Stimulated activated CD8-positive, alpha-beta memory T cell treated with anti-CD3 and anti-CD28 coated beads, Interleukin-2, amount 100 ng/mL, for 48 hours (primary cell): ENCODE measurements at places on chromosomes 16 and 17.

DNA sequence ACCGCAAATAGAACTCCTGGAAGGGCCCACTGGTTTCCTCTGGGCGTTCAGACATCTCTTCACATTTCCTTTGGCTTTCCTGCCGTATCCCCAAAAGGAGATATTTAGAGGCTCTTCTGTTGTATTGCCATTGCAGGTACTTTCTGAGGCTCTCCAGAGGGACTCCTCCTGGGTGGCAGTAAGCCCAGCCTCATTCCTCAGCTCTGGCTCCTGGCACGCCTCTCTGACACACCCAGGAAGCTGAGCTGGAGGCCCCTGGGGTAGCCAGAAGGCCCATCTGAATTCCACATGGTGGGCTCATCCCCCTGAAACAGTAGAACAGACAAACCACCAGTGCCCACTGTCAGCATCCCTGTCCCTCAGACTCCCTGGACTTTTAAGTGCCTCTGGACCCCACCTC, 206.7 kb downstream of the PARN start:
- DNase-seq = no peak

DNA sequence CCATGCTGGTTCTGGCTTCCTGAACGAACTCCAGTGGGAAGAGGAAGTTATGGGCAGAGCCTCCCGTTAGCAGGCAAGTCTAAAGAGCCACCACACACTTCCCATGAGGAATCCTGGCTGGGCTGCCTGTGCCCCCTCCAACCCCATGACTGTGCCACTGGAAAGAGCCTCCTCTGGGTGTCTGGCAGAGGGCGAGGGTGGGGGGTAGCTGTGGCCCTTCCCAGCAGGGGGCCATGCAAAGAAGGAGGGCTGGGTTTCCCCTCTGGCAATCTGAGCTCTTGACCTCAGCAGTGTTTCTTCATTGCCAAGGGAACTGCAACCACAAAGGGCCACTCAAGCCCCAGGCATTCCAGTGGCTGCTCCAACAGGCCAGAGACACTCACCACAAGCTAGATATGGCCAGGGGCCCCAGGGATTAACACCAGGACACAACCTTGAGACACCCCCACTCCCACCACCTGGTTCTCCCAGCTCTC, 1.7 kb upstream of the RRAD start:
- DNase-seq = no peak

GRCh38 chr17:50289991-50290702, 15.9 kb downstream of the TMEM92 start:
- DNase-seq = no peak

- no peak for DNase-seq
These were observed 20.1 kb downstream of the NDEL1 start for GRCh38 chr17:8455665-8456209.

GRCh38 chr16:11051879-11052808, 107.8 kb downstream of the CLEC16A start:
- DNase-seq = peak; percentile 69

DNA sequence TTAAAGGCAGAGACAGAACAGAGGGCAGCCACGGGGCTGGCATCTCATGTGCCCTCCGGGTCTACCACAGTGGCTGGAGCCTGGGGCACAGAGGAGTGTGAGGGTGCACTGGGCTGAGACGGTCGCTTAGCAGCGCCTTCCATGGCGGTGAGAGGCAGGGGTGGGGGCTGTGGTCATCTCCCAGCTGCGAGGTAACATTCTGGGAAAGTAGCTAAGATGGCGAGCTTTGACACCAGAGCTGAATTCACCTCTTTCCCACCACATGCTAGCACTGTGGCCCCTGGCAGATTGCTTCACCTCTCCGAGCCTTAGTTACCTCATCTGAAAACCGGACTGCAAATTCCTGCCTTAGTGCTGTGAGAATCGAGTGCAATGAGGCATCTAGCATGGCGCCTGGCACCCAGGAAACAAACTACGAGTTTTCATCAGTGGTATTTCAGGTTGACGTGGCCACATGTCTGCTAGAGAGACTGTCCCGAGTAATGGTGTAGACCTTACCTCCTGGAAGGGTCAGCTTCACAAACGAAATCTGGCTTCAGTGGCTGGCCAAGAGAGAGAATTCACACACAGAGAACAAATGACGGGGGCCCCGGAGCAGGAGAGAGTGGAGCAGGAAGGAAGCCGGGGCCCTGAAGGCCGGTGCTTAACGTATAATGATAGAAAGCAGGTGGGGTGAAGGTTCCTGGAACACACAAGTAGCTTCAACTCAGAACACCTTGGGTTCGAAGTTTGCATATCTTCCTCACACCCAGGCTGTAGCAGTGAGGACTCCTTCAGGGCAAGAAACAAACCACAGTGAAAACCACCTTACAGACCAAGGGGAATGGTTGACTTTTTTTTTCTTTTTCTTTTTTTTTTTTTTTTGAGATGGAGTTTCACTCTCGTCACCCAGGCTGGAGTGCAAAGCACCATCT, 63.9 kb upstream of the RPH3AL start:
- DNase-seq = no peak

DNA sequence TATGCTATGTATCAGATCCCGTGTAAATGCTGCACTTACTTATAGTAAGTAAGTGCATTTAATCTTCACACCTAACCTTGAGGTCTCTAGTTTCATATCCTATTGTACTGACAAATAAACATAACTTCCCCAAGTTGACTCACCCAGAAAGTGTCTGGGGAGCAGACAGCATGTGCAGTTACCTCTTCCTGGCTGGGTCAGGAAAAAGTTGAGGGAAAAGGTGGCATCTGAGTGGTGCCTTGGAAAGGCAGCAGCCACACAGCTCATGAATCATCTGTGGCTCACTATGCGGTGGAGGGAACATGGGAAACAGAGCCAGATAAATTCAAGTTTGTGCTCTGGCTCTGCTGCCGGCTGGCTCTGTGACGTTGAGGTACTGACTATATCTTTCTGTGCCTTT, 382.0 kb upstream of the DYNLRB2 start:
- DNase-seq = no peak

- peak; percentile 20 for DNase-seq
These were observed 31.3 kb downstream of the SPOP start for GRCh38 chr17:49646391-49647255.

- DNase-seq = no peak
These were observed 6.4 kb upstream of the PRR35 start for GRCh38 chr16:553601-554296.

GRCh38 chr16:14501331-14502255, 128.5 kb downstream of the PARN start:
- DNase-seq = no peak

GRCh38 chr17:15036238-15036637, 228.9 kb downstream of the PMP22 start:
- DNase-seq = no peak

DNA sequence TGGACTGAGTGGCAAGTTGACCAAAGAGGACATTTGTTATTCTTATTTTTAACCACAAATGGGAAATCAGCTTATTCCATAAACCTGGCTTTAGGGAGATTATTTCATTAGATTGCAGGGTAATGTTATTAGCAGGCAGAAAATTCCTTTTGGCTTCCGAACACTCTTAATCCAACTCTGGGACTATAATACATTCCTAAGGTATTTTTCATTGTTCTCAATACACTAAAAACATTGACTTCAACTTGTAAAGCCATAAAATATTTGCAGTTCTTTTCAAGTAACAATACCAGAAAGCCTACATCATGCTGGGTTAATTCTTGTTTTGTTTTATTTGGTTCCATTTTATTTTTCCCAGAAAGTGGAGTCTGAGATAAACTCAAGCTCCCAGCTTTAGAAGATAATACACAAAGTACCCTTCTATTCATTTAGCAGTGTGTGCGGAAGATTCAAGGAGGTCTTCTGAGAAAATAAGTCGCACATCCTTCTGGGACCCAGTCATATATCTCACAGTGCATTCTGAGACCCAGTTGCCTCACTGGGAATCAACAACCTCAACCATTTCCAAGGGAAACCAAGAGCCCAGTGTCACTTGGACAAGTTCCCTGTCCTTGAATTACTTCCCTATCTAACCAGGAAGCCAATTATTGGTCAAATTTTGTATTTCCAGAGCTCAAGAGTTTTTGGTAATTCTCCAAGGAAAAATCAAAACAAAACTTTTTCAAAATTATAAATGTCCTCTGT, 389.6 kb upstream of the DYNLRB2 start:
- no peak for DNase-seq

- DNase-seq = no peak
These were observed 354.1 kb downstream of the SOX9 start for GRCh38 chr17:72474719-72475477.

DNA sequence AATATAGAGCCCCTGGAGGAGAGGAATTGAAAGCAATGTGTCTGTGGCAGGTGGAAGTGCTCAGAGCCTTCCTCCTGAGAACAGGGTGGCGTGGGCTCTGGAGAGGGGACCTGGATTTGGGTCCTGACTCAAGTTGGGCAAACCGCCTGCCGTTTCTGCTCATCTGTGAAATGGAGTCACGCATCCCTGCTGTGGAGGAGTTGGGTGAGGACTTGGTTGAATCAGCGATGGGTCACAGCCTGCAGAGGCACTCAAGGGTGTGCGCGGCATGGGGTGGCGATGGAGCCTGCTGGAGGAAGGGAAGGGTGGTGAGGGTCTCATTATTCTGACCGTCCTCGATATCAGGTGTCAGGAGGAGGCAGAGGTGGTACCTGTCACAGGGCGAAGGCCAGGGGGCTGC, 3.1 kb downstream of the ADAD2 start:
- no peak for DNase-seq

- DNase-seq = no peak
These were observed 147.4 kb downstream of the SEC14L1 start for GRCh38 chr17:77288115-77288619.

GRCh38 chr17:28929787-28930186, 21.5 kb downstream of the PHF12 start:
- DNase-seq = no peak

GRCh38 chr16:17396762-17397498, 73.8 kb downstream of the XYLT1 start:
- DNase-seq = no peak

DNA sequence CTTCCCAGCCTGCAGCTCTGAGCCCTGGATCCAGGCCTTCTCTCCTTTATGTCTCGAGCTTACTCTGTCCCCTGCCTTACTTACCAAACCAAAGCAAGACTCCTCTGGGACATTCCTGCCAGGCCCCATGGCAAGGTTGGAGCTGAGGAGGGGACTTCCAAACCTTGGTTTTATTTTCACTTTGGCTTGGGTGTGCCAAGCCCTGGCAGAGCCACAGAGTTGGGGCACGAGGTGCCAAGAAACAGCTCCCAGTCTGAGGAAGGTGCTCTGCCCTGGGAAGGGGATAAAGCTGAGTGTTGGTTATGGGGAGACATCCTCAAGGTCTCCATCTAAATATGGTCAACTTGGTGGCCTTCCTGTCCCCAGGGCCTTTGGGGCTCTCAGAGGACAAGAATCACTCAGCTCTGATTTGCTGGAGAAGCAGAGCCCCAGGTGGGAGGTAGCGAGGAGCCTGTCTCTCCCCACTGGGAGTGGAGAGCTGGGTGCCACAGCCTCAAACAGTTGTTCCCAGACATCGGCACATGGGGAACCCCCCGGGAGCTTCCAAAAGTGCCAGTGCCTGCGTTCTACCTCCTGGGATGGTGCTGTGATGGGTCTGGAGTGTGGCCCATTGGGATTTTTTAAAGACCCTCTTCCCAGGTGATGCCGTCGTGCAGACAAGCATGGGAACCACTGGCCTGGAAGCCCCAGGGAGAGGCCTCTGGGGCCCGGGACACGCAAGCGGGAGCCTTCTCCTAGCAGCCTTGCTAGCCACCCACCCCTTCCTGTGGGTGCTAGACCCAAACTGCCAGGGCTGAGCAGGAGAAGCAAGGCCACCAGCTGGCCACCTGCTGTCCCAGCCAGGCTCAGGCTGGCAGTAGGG, 10.3 kb downstream of the NLRC5 start:
- no peak for DNase-seq

GRCh38 chr17:5797447-5798050, 213.2 kb upstream of the NLRP1 start:
- no peak for DNase-seq

DNA sequence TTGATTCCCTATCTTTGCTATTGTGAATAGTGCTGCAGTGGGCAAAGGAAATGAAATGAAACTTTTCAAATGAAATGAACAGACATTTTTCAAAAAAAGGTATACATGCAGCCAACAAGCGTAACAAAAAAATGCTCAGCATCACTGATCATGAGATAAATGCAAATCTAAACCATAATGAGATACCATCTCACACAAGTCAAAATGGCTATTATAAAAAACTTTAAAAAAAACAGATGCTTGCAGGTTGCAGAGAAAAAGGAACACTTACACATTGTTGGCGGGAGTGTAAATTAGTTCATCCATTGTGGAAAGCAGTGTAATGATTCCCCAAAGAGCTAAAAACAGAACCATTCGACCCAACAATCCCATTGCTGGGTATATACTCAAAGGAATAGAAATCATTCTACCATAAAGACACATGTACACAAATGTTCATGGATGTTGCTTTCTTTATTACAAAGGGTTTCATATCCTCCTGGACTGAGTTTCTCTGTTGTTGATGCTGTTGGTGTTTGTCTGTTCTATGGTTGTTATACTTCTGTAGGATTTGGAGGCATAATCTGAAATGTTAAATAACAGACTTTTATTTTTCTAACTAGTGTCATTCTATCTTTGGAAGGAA, 99.3 kb upstream of the SOX9 start:
- no peak for DNase-seq

- DNase-seq = no peak
These were observed 48.1 kb downstream of the YWHAE start for GRCh38 chr17:1351971-1352370.

- no peak for DNase-seq
These were observed 14.2 kb downstream of the USP10 start for GRCh38 chr16:84714028-84714427.

GRCh38 chr16:48081656-48082055, 74.1 kb downstream of the ABCC12 start:
- no peak for DNase-seq

DNA sequence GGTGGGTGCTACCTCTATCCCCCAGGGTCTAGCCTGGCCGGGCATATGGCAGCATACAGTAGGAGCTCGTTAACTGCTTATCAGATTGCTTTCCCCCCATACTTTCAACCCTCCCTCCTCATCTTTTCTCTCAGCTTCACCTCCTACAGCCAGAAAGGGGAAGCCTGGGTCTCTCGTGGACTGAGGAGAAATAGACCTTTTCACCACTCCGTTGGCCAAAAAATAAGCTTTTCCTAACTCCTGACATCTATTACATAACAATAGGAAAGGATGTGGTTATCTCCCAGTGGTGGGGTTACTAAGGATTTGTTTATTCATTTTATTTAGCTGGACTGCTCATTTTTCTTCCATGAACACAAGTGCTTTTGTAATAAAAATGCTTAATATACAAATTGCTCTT, 9.0 kb upstream of the CXCL16 start:
- DNase-seq = no peak
